Urinary bladder (tissue), 4 donors: ENCODE measurements at places on chromosomes 13 and 19. TPM values are rescaled to one million over a fixed set of nuclear protein-coding genes. Genes with fewer than 3 reads are reported as not detected.

FUT2 gene
- 0.79 TPM for total RNA-seq

CYP2S1 gene
- 0.53 TPM for total RNA-seq

LGALS14 gene
- total RNA-seq: not detected

IGFL4 gene
- total RNA-seq: 0.21 TPM

GEMIN7 gene
- total RNA-seq: 10.4 TPM

IRS2 gene
- total RNA-seq: 6.5 TPM

ZNF470 gene
- 9.7 TPM for total RNA-seq

CCL25 gene
- total RNA-seq: not detected

ZNF549 gene
- 14.8 TPM for total RNA-seq

ZNF223 gene
- total RNA-seq: 11.7 TPM

KLK14 gene
- total RNA-seq: not detected

ANGPTL8 gene
- total RNA-seq: not detected

CEACAM8 gene
- 0.11 TPM for total RNA-seq

ZNF85 gene
- total RNA-seq: 26.4 TPM

IL12RB1 gene
- total RNA-seq: 0.63 TPM

KCNN1 gene
- total RNA-seq: 0.79 TPM

PLPP2 gene
- 7.8 TPM for total RNA-seq

BCAM gene
- total RNA-seq: 35.3 TPM

KLK4 gene
- total RNA-seq: not detected

ACTMAP gene
- 0.79 TPM for total RNA-seq

NKPD1 gene
- 0.58 TPM for total RNA-seq
